ENCODE measurements at places on chromosomes 11 and 22. TPM values are rescaled to one million over a fixed set of nuclear protein-coding genes. Genes with fewer than 3 reads are reported as not detected.

DNA sequence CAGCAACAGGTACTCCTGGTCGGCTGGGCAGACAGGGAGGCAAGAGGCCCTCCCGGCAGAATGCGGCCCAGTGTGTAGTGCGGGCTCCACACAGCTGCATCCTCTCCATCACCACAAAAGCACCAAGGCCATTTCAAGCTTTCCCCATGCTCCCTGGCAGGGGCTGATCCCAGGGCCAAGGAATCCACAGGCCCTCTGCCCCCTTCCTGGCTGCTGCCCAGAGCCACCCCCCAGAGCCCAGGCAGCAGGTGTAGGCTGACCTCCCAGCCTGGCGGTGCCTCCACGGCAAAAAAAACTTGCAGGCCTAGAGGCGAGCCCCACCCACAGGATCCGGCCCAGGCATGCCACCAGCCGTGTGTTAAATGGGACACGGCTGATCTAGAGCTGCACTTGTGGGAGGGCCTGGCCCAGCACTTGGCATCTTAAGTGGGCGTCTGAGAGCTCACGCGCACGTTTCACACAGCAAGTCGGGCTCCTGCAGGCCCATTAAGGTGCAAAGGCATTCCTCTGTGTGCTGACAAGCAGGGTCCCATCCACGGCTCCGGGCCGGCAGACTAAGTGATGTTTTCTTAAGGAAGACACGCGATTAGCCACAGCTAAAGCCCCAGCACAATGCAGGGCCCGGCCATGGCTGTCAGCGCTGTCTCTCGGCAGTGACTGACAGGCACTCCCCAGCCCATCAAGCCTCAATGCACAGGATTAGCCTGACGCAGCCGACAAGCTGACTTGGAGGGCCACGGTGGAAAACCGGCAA, 19.8 kb upstream of the GNB1L start:
- no peak for DNase-seq

The DBX1 gene
- total RNA-seq: not detected

The SAC3D1 gene
- total RNA-seq: 21.8 TPM

The SNAP29 gene
- 21.2 TPM for total RNA-seq

GRCh38 chr11:124798991-124799347, 1.2 kb downstream of the MSANTD2 start:
- no peak for DNase-seq

DNA sequence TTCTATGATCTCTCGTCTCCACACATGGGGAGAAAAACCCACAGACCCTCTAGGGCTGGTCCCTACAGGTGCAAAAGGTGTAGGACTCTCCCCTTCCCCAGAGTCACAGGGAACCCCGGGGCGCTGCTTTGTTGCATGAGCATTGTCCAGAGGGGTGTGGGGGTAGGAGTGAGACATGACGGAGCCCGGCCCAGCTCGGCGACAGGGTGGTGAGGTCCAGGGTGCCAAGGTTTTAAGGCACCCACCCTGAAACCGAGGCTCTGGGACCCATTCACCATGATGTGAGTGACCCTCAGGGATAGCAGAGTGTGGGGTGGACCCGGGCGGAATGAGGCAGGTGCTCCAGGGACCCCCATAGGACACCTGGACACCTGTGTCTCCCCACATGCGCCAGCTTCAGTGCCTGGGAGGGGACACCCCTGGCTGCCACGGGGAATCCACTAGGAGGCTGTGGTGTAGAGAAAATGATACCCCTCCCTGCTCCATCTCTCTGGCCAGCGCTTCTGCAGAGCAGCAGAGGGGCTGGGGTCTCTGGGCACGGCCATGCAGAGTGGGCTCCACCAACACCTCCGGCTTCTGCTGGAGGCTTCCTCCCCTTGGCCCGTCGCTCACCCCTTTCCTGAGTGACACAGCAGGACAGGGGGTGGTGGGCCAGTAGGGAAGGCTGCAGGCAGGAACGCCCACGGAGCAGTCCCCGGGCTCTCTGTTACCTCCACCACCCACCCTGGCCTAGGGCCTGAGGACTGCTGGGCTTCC, 15.2 kb downstream of the KRTAP5-5 start:
- no peak for DNase-seq

- DNase-seq: no peak
Measured at GRCh38 chr22:28994522-28994921, 67.1 kb downstream of the C22orf31 start.

- DNase-seq: no peak
Measured at GRCh38 chr11:47510209-47510608, 42.7 kb downstream of the CELF1 start.

The UCP3 gene
- 1.3 TPM for total RNA-seq

DNA sequence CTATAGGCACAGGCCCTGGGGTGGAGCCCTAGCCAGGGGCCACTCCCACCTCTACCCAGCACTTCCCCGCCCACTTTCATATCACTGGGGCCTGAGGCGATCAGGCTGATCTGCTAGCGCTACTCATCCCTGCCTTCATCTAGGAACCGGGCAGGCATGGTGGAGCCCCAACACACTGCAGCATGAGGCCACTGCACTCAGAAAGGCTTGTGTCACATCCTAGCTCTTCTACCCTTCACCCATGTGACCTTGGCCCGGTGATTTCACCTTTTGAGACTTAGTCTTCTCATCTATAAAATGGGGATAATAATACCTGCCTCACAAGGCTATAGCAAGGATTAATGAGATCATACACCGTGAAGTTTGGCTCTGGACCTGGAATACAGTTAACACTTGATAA, 18.1 kb upstream of the GDPD5 start:
- DNase-seq: no peak
